ENCODE measurements at places on chromosomes 4 and X.

- DNase-seq: no peak
These were observed 24.8 kb downstream of the HMX1 start for GRCh38 chr4:8846826-8847225.

- DNase-seq: no peak
These were observed 65.5 kb downstream of the MAML3 start for GRCh38 chr4:140088323-140088967.

DNA sequence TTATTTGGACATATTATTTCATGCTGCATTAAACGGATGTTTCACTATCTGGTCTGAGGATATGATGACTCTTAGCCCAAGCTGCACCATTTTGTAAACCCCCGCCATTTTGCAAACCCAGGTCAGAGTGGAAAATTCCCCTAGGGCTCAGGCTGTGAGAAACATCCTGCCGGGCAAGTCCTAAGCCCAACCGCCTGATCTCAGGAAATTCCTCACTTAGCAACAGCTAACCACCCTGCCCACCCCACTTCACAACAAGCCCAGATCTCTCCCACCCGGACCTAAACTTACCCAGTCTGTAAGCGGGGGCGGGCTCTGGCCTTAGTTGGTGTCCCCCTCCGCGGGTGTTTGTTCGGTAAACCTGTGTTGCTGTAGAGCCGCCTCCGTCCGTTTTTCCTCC lies 2747.1 kb downstream of the PCDH7 start:
- no peak for DNase-seq

DNA sequence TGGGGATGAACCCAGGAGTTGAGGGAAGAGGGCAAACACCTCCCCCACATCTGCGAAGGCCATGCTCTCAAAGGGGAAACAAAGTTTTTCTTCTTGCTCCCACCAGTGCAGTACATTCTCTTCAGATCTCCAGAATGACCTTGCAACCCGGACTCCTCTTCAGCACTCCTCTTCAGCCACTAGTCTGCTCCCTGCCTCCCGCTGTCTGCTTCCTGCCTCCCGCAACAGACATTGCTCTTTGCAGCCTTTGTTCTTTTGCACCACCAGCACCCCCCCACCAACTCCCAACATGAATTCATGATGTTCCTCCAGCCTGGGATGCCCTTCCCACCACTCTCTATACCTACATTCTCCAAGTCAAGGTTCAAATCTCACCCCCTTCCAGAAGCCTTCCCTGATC lies 32.1 kb downstream of the UTP14A start:
- no peak for DNase-seq

DNA sequence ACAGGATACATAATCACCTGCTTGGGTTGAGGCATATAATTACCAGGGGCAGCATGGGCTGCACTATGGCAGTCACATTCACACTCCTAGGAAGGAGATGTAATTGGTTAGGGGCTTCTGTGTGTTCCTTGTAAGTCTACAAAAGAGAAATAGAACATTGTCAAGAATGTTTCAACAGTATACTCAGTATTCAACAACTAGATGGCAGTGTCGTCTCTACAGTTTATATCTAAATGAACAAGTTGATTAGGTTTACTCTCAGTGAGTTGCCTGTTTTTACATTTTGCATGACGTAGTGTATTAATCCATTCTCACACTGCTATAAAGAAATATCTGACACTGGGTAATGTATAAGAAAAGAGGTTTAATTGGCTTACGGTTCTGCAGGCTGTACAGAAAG lies 50.5 kb upstream of the RAB33B start:
- no peak for DNase-seq

GRCh38 chr4:156194896-156195295 lies 241.2 kb upstream of the CTSO start:
- no peak for DNase-seq

Measured in hematopoietic multipotent progenitor cell treated with erythropoietin and hydrocortisone succinate and interleukin-3 and kit ligand, for 15 days (in vitro differentiated cells).